ENCODE measurements at places on chromosomes 4 and X.

DNA sequence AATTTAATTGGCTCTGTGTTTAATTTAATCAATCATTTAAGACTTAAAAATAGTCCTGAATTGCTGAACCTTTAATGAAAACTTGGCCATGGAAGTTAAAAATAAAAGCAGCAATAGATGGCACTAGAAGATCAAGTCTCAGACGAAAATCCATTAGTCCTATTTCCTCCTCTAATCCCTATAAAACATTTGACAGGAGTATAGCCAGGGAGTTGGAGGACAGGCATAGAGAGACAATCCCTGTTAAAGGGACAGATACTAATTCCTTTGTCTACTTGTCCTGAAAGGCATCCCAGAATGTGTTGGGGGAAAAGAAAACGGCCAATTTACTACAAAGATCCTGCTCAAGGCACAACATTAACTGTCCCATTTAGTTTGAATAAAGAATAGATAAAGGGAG, 276.3 kb upstream of the TACR3 start:
- DNase-seq: no peak

DNA sequence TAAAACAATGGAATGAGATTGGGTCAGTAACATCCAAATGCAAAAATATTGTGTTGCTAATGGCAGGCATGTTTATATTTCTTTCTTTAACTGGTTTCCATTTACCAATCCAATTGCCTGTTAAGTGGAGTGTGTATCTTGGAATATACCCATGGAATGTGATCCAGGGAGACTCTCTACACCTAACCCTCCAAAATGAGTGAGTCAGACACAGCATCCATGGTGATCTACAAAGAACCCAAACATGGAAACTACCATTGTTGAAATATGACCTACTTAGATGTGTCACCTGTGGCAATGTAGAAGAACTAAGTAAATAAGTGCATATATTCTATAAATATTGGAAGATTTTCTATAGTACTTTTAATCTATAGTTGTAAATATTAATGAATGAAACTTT, 110.3 kb downstream of the AREG start:
- no peak for DNase-seq

DNA sequence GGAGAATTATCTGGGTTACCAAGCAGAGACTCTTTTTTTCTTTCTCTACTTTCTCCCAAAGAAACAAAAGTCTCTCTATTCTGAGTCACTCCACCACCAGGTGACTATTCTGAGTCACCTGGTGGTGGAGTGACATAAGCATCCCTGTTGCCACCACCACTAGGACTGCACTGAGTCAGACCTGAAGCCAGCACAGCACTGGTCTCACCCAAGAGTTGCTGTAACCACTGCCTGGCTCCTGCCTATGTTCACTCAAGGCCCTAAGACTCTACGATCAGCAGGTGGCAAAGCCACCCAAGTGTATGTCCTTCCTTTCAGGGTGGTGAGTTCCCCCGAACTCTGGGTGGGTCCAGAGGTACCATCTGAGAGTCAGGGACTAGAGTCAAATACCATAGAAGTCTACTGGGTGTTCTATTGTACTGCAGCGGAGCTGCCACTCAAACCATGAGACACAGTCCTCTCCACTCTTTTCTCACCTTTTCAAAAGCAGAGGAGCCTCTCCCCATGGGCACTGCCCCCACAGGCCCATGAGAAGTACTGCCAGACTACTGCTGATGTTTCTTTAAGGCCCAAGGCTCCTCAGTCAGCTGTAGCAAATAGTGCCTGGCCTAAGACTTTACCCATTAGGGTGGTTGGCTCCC, 209.6 kb upstream of the IRS4 start:
- DNase-seq: no peak

DNA sequence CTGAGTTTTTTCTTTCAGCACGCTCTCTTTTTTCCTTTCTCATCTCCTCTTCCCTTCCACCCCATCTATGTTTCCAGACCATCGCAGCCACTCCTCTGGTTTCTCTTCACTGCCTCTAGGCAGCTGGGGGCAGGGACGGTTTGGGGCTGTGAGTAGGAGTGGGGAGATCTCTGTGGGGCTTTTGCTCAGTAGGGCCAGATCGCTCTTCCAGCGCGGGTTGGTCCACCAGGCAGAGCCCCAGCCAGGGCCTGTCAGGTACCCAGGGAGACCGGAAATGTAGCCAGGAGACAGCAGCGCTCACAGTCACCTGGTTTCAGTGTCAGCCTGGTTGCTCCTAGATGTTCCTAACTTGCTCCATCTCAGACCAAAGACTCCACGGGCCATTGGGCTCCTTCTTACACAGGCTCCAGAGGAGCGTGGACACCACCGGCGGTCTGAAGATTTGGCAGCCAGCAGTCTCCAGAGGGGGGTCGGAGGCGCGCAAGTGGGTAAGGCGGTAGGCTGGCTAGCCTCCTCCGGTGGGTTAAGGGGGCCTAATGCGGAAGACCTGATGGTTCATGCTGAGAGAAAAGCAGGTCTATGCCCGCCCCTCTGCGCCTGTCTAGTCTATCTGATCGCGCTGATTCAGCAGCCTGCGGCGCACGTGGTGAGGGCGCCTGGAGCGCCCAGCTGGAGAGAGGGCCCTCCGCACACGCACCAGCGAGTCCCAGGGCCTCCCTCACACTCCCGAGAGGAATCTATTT, 1.8 kb downstream of the FGF5 start:
- no peak for DNase-seq

- no peak for DNase-seq
These were observed 77.1 kb downstream of the TBCK start for GRCh38 chr4:106238820-106239420.

- no peak for DNase-seq
These were observed 46.6 kb upstream of the CXCL8 start for GRCh38 chr4:73693811-73694210.

- DNase-seq: no peak
These were observed 294.1 kb downstream of the GBA3 start for GRCh38 chr4:22986881-22987280.

- no peak for DNase-seq
These were observed 168.5 kb upstream of the MXRA5 start for GRCh38 chrX:3514996-3515395.

GRCh38 chrX:37921758-37922157, 74.4 kb upstream of the DYNLT3 start:
- DNase-seq: no peak

DNA sequence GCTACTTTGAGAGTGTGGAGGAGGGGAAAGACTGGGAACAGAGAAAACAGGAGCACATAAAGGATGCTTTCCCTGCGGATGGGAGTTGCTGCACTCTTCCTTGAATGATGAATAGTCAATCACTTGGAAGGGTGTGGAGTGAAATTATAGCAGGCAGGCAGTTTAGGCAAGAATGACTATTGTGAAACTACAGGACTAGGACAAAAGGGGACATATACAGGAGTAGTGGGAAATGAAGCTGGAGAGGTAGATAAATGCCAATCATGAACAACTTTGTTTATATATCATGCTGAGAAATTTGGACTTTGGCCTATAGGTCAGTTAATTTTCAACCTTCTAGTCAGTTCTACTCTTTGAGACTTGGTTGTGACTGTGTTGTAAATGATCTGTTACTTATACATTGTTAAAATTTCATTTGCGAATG, 76.9 kb downstream of the PAQR3 start:
- DNase-seq: no peak

DNA sequence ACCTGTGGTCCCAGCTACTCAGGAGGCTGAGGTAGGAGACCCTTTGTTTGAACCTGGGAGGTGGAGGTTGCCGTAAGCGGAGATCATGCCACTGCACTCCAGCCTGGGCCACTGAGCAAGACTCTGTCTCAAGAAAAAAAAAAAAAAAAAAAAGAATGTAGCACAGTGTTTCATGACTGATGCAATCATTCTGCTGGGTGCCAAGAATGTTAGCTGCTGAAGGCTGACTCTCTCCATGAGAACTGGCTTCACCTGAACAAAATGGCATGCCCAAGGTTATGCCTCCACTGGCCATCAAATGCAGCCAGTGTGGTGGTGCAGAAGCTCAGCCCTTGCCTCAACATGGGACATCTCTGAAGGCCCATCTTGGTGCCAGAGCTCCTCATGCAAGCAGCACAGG, 412.1 kb downstream of the ADAM29 start:
- DNase-seq: no peak

GRCh38 chr4:171441300-171441941, 371.8 kb upstream of the GALNTL6 start:
- DNase-seq: no peak

GRCh38 chr4:112002248-112002661, 143.0 kb upstream of the FAM241A start:
- no peak for DNase-seq

DNA sequence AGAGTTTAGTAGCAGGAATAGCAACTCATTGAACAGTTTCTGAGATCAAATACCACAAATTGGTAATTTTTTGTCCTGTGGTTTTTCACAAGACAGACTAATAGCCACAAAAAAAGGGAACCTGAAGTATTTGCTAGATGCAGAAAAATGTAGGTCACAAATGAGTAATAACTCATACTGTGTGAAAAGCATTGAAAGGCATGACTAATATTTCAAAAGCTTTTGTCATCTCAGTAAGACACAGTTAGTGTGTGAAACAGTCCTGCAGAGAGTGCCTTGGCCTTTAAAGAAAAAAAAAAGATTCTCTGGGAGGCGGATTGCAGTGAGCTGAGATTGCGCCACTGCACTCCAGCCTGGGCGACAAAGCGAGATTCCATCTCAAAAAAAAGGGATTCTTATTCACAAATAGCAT, 31.4 kb upstream of the SLC25A31 start:
- no peak for DNase-seq

DNA sequence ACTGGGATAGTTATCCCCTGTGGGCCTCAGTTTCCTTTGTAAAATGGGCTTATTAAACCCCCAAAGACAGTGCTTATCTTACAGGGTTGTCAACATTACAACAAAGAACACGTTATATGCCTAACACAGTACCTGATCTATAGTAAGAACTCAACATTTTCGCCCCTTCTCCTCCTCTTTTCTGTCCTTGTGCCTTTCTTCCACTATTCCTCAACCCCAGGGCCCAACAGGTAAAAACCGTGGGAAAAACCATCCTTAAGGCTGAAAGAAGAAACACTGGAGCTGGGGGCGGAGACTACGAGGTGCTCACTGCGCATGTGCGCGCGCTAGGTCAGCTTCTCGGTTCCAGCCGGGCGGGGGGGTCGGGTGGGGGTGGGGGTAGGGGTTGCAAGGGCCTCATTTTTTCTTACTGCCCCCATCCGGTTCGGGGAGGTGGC, 426 bp upstream of the XIAP start:
- DNase-seq: peak; percentile 18

DNA sequence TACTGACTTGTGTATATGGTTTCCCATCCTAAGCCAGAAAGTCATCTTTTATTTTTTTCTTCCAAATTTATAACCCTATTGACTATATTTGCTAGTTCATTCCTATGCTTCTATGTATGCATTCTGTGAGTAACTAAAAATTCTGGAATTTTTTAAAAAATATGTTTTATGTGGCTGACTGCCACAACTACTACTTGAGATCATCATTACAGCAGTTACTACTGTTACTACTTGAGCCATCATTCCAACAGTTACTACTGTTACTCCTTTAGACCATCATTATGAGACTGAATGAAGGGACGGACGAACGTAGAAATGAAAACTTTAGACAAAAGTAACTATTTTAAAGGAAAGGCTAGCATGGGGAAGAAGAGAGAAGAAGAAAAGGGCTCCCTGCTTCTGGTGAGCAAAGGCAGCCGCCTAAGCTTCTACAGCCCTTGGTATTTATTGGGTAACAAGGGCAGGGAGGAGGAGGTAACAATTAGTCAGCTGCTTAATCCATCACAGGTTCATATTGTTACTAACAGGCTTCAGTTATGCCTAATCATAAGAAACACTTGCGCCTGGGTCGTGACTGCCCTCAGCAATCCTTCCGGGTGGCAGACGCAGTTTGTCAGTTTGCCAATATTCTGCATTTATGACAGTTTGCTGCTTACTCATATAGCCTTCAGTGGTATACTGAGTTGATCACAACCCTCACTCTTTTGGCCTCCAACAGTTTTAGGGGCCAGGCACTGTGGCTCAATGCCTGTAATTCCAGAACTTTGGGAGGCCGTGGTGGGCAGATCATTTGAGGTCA, 80.4 kb downstream of the PDLIM5 start:
- no peak for DNase-seq

GRCh38 chrX:2967998-2968909, 38.1 kb upstream of the ARSH start:
- DNase-seq: no peak

DNA sequence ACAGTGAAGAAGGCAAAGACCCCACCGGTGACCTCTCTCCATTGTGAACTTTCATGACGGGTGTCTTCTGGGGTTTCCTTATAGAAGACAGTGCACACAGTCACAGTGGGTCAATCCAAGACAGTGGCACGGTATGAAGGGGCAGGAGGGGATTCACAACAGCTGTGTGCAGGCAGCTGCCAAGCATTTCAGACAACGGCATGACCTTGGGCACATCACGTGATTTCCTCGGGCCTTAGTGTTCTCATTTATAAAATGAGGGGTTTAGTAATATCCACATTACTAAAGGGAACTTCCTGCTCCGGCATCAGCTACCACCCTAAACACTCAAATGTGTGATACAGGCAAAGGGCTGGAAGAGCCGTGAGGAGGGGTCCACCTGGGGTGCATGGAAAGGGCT, 42.9 kb downstream of the RBM47 start:
- no peak for DNase-seq

- no peak for DNase-seq
These were observed 32.5 kb upstream of the ELF2 start for GRCh38 chr4:139209470-139210063.

DNA sequence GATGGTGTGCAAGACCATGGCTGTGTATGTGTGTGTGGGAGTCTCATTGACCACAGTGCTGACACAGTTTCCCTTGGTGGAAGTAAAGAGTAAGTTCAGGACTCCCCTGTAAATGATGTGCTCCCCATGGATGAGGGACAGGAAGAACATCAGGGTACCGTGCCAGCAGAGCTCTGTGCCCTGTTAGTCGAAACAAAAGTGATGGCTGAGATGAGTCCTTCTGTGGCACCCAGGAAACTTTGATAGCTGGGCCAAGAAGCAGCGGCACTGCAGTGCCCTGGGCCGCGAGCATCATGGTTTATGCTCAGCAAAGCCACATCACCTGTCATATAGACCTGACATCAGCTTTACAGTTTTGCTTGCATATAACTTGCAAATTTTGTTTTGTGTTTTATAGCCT, 61.4 kb upstream of the CLDN34 start:
- no peak for DNase-seq

- no peak for DNase-seq
These were observed 15.5 kb downstream of the SLC10A7 start for GRCh38 chr4:146506272-146506671.

DNA sequence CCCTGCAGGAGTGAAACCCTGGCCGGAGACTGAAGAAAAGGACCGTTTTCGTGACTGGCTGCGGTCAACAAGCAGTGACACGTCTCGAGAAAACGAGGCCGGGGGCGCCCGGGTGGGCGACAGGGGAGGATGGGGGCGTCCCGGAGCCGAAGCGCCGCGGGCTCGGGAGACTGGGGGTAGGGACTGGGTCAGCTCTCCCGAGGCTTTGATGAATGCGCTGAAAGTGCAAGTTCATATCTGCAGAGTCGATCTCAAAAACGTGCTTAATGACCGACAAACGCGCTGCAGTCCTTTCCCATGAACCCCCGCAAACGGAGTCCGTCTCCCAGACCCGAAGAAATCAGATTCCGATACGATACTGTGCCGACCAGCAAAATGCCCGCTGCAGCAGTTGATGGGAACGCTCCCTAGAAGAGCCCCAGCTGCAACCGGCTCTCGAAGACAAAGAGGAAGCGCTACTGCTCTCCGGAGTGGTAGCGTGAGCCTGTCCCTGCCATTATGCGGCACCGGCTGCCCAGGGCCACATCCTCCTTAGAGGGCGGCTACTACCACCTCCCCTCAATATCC, 806 bp upstream of the CD99L2 start:
- DNase-seq: no peak
